Jurkat, Clone E6-1 (cell line): ENCODE measurements at places on chromosomes 7 and 10.

- DNase-seq, result peak; percentile 83
Measured at GRCh38 chr10:98414932-98415730, at the start of gene PYROXD2. PYROXD2 (minus strand) TSS chr10:98415182; CDS start chr10:98415135, 47 bp downstream.

- DNase-seq, result no peak
Measured at GRCh38 chr10:80538481-80539185, 931 bp downstream of the SH2D4B start.

DNA sequence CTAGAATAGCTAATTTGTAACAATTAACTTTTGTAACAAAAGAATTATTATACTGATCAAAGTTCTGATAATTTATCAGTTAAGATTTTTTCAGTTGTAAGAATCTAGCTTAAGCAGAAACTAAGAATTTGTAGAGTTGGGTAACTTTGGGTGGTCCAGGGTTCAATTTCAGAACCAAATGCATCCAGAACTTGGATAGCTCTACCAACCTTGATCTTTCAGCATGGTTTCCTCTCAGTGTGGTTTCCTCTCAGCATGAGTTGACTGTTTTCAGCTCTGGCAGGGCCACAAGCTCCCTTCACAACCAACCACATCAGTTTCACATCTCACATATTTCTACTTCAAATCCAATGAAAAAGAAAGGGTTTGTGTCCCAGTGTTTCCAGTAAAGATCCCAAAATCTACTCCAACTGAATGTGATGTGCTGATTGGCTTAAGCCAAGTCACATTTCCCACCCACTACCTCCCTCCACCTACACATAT lies 3.3 kb upstream of the FAS start:
- DNase-seq, result peak; percentile 65

- DNase-seq, result no peak
Measured at GRCh38 chr7:132417103-132417906, 159.0 kb downstream of the PLXNA4 start.

GRCh38 chr10:78434886-78435285 lies 401.2 kb downstream of the RPS24 start:
- no peak for DNase-seq

DNA sequence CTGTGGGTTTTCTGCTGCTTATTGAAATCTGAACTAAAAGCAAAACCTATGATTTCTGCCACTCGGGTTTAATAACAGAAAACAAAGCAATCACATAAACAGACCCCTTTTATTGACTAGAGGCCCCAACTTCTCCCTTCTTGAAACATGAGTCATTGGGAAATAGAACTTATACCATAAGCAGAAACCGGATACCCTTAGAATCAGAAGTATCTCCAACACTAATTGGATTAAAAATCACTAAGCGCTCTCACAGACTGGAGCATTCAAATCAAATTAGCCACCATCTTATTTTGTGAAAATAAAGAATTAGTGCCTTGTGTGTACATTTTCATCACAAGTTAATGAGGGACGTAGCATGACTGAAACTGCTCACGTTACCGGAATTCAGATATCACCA lies 206.9 kb downstream of the WDR11 start:
- no peak for DNase-seq

GRCh38 chr7:74059037-74059436 lies 24.6 kb upstream of the LIMK1 start:
- DNase-seq, result no peak

DNA sequence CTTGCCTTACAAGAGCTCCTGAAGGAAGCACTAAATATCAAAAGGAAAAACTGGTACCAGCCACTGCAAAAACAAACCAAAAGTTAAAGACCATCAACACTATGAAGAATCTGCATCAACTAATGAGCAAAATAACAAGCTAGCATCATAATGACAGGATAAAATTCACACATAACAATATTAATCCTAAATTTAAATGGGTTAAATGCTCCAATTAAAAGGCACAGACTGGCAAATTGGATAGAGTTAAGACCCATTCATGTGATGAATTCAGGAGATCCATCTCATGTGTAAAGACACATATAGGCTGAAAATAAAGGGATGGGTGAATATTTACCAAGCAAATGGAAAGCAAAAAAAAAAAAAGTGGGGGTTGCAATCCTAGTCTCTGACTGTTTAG lies 29.6 kb downstream of the COG5 start:
- no peak for DNase-seq

DNA sequence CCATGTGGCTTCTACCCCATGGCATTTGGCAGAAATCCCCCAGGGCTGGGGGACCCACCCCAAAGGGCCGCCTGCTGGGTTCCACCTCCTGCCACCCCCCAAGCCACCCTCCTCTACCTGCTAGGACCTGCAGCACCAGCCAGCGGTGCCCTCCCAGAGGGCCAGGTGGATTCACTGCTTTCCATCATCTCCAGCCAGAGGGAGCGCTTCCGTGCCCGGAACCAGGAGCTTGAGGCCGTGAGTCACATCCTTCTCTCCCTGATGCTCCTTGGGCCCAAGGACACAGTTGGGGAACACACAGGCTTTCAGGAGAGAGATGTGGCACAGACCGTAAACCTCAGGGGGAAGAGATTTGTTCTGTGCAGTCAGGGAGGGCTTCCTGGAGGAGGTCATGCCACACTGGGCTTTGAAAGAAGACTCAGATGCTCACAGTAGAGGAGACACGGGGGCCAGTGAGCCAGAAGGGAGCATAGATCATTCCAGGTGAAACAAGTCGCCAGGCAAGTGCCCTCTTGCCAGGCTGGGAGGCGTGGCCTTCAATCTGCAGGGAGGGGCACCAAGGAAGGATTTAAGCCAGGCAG lies 11.5 kb upstream of the SH2B2 start:
- no peak for DNase-seq

DNA sequence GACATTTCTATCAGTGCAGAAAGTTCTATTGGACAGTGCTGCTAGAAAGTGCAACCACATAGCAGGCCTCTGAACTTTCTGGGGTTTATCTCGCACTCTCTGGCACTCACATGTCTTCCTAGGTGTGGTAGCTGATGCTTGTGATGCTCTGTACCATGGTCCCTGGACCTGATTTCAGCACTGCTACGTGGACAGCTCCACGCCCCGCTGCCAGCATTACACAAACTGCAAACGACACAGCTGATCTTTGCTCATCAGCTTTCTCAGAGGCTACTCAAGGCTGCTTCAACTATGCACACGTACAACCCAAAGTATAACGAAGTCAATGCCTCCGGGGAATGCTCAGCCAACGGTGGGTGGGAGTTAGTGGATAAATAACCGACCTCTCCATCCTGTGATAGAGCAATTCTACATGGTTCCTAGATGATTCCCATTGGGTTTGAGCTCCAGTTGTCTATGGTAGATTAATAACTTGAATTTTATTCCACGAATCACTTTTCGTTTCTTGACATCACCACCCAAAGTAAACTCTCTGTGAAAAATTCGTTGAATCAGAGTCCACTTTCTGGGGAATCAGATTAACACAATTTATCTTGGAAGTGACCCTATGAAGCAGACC lies 302.5 kb downstream of the ACTR3B start:
- peak; percentile 16 for DNase-seq

- no peak for DNase-seq
Measured at GRCh38 chr10:18759575-18759974, 100.3 kb downstream of the ARL5B start.

- peak; percentile 33 for DNase-seq
Measured at GRCh38 chr10:104582602-104582951, 58.5 kb upstream of the SORCS3 start.
